NCI-H187 treated with DMSO at 0.1 percent for 48 hours (cell line): ENCODE measurements at places on chromosomes 16 and 17.

- DNase-seq: no peak
Measured at GRCh38 chr17:35057332-35057915, 6.1 kb downstream of the RFFL start.

DNA sequence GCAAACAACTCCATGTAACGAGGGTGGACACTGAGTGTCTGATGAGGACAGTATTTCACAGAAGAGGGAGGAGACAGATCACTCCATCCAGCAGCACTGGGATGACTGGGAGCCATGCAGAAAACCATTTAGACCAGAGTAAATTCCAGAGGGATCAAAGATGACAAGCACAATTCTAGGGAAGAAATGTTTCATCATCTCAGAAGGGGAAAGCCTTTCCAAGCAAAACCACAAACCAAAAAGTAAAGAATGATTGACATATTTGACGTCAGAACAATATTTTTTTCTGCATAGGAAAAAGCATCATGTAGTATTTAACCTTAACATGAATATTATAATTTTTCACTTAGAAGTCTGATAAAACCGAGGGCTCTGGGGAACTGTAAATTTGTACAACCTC is 4.8 kb downstream of the DNASE1 start:
- DNase-seq: no peak

DNA sequence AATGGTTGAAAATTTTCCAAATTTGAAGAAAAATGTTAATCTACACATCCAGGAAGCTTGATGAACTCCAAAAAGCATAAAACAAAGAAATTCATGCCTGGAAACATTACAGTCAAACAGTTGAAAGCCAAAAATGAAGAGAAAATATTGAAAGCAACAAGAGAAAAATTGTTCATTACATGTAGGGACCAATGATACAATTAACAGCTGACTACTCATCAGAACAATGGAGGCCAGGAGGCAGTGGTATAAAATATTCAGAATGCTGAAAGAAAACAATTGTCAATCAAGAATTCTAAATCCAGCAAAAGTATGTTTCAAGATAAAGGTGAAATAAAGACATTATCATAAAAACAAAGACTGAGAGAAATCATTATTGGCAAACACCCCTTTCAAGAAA is 21.6 kb downstream of the RCVRN start:
- DNase-seq: no peak

- no peak for DNase-seq
Measured at GRCh38 chr17:47230864-47231263, 21.7 kb downstream of the MYL4 start.

DNA sequence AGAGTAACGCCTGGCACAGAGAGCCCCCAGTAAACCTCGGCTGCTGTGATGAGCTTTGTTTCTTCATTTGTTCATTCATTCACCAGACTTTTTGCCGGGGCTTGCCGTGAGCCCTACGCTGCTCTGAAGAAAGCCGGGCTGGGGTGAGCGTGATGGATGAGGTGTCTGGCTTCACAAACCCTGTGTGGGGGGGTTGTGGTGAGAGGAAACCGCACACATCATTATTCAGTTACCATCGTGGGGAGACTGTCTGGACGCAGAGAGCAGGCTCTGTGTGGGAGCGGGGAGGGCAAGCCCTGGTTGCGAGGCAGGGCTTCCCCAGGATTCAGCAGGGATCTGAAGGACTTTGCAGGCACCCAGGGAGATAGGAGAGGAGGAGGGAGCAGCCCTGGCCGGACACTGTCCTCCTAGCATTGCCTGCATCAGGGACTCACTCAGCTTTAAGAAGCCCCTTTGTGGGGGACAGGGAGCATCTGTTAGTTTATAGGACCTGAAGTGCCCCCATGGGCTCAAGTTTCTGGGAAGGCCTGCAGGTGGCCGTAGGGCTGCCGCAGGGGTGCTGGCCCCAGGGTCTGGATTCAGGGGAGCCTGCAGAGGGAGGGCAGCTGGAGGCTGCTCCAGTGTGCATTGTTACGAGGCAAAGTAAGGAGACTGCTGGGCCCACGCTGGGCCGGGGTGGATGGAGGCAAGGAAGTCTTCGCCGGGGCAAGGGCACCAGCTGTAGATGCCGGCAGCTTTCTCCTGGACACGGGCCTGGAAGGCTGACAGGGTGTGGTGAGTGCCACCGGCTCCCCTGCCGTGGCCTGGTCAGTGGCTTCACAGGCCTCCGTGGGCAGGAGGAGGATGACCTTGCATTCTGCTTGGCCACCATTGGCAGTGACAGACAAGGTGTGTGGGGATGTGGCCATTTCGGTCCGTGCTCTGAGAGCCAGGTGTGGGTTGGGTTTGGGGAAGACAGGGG is 334.5 kb downstream of the SEC14L1 start:
- DNase-seq: no peak
